ENCODE measurements at places on chromosomes 3 and 15.

GRCh38 chr15:27057904-27058645 is 87.1 kb downstream of the GABRG3 start:
- DNase-seq, result no peak

GRCh38 chr3:97901313-97902248 is 70.7 kb downstream of the RIOX2 start:
- no peak for DNase-seq

DNA sequence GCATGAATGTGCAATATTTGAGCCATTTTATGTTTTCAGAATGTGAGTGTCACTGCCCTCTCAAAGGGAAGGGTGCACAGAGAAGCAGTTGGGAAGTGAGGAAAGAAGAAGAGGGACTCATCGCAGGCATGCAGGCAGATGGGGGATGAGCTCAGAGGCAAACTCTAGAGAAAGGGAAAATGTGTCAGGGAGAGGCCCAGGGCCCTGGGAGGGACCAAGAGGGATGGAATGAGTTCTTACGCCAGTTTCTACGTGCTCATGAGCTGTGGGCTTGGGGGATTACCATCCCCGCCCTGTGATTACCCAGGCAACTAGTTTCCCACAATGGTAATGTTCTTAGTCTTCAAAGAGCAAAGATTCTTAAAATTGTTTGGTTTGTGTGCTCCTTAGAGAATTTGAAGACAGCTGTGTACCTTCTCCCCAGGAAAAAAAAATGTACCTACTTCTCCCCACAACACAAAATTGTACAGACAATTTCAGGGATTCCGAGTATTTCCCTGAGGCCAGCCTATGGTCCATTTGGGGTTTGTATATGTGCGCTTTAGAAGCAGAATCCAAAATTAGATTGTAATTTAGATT is 17.8 kb downstream of the GCSAM start:
- DNase-seq, result no peak

- DNase-seq, result no peak
Measured at GRCh38 chr3:70011582-70011981, 12.0 kb downstream of the SAMMSON start.

GRCh38 chr3:188154809-188155574 is 1.0 kb downstream of the LPP start:
- DNase-seq, result no peak

DNA sequence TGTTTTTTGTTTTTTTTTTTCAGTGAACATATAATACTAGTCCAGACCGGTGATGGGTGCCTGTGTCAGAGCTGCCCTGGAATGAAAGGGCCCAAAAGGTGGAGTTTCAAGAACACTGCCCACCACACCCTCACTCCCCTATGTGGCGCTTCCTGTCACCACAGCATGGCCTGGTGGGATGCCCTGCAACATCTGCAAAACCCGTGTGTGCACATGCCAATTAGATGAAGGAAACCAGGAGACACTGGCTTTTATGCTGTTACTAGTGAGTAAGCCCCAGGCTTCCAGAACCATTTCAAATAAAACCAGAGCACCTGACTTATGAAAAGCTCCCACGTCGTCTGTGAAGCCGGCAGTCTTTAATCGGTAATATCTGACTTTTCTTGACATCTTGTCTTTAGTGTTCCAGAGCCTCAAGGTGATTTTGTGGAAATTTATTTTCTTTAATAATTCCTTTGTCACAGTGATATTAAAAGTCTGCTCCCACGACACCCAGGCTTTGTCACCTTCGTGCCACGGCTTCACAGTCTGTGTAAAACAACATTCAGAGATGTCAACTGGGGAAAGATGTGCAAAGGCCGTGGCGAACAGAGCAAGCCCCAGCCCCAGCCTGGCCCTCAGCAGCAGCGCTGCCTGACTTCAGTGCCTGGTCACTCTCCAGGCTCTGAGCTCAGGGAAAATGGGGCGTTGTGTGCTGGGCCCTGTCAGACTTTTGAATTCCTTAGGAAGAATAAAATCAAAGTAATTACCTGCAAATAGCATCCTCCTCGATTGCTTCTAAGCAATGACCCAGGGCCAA is 6.4 kb downstream of the CFAP92 start:
- DNase-seq, result no peak

- DNase-seq, result no peak
Measured at GRCh38 chr15:77607111-77607893, 25.4 kb downstream of the LINGO1 start.

GRCh38 chr3:152742368-152743347 is 92.3 kb upstream of the P2RY1 start:
- no peak for DNase-seq
